GM12892 (cell line): ENCODE measurements at places on chromosomes 2 and 18.

- peak; percentile 19 for DNase-seq
These were observed 1.3 kb downstream of the TAF1B start for GRCh38 chr2:9844576-9844975.

DNA sequence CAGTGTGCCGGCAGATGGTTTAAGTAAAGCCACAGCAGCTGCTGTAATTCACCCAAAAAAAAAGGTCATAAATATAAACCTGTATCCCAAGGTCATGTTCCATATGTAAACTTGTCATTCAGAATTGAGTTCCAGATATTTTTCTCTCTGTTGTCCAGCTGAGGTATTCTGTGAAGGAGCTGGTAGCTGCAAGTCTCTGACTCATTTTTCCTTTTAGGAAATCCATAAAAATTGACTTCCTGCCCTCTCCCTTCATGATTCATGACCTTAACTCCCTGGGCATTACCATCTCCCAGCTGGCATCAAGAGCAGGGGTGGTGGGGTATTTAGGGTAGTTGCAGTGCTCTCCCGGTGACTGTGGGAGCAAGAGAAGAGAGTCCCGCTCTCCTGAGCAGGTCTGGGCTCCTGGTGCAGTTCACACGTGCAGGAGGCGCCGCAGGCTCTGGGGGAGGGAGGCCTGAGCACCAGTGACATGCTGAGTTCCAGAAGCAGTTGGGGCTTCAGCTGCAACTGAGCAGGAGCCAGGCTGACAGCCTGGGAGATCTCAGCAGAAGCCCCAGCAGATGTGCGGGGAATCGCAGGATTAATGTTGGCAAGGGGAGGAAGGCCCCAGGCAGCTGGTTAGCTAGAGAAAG is 192.6 kb downstream of the MGAT5 start:
- no peak for DNase-seq

DNA sequence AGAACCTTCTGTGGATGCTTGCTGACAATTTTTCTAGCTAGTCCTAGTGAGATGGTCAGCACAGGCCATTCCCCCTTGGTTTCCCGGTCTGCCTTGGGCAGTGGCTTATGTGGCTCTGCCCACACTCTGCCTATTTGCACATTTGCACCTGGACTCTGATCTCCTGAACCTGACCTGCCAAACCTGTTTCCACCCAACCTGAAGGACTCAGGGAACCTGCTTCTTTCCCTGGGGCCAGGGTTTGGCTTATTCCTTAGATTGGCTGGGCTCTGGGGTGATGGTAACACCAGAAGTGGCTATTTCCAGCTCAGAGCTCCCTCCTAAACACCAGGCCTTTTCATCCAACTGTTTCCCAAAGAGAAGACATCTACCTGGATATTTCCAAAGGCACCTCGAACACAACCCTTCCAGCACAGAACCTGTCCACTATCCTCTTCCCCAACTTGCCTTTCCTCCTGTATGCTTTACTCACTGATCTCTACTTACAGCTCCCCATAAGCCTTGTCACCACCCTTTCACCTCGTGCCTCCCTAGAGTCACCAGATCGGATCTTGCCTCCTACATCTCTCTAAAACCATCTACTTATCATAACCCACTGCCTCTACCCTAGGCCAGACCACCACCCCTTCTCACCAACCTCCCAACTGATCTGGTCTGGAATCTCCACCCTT is 5.8 kb upstream of the MTA3 start:
- DNase-seq: no peak

DNA sequence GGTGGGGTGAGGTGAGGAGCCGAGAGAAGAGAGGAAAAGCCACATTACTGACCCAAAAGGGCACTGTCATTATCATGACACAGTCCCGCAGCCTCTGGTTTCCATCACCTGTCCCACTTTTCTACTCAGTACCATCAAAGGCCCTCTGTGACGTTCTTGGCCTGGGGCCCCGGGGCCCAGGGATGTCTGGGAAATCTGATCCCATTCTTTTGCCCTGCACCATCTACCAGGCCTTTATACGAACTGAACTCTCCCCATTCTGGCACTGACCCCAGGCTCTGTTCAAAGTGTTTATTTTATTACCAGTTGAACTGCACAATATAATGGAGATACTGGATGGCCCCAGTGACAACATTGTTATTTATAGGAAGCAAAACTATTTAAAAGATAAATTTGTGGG is 89.1 kb downstream of the COL6A3 start:
- no peak for DNase-seq

DNA sequence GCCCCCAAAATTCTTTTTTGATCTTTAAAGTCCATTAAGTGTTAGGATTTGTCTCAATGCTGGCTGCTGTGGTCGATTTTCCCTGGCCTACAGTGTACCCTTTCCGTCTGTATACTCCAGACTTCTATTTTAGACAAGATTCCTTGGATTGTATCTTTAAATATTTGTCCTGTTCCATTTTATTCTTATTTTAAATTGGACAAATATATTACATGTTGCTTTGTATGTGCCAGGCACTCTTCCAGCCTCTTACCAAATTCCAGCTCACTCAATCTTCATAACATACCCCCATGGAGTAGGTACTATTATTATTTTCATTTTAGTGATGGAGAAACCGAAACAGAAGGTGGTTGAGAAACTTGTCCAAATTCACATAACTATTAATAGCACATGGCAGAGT is 58.1 kb downstream of the VWA3B start:
- DNase-seq: no peak

DNA sequence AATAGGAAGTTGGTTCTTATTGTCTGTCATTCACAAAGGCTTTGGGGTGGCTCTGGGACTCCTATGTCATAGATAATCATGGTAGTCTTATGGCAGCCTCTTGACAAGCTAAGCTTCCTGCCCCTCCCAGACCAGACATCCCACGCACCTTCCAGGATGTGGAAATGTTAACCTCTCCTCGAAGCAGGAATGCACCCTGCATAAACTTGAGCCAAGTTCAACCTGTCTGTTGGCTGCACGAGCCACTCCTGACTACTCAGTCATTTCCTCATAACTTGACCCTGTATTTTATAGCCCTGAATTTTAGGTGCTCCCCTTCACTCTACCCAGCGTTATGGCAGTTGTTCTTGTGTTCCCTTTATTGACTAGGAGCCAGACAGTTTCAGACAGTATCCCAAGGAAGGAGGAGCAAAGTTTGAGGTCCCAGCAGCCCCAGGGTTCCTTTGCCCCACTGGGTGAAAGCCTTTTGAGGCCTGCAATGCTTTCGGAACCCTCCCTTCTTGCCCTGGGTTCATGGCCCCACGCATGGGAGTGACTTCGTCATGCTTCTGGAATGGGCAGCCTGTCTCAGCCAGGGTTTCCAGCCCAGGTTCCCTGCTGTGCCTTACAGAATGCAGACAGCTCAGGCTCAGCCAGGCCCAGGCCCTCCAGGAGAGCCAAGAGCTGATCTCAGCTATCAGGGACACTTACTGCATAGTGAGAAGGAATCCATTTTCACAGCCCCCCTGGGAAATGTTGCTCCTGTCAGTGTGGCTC is 15.6 kb upstream of the INO80C start:
- no peak for DNase-seq

GRCh38 chr2:50687327-50687726 is 344.6 kb downstream of the NRXN1 start:
- no peak for DNase-seq

DNA sequence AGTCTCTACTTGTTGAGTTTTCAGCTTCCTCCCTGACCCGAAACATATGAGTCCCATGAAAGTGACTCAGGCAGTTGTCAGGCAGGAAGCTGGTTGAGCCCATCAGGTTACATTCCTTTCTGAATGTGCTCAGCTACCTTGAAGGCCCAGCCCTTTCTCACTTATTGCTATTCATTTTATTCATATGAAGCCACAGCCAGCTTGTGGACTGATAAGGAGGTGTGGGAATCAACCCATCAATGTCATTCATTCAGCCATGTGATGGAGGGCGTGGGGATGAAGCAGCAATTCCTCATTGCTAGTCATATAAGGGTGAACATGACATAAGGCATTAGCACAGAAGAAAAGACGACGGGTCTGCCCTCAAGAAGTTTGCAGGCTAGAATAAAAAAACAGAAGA is 5.3 kb upstream of the VPS4B start:
- no peak for DNase-seq

GRCh38 chr2:138910427-138910826 is 130.2 kb upstream of the NXPH2 start:
- DNase-seq: no peak

DNA sequence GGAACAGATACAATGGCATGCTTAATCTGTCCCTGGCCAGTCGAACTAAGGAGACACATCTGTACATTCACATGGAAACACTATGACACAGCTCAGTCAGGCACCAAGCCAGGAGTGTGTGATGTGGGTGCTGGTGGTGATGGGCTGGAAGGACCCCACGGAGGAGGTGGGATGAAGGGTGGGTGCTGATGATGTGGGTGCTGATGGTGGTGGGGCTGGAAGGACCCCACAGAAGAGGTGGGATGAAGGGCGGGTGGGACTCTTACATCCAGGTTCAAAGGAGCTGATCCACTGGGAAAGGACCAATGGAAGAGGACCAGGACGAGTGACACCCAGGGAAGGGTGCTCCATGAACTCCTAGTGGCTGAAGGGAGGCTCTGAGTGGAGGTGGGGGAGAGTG is 34.8 kb upstream of the ACAA2 start:
- DNase-seq: no peak

DNA sequence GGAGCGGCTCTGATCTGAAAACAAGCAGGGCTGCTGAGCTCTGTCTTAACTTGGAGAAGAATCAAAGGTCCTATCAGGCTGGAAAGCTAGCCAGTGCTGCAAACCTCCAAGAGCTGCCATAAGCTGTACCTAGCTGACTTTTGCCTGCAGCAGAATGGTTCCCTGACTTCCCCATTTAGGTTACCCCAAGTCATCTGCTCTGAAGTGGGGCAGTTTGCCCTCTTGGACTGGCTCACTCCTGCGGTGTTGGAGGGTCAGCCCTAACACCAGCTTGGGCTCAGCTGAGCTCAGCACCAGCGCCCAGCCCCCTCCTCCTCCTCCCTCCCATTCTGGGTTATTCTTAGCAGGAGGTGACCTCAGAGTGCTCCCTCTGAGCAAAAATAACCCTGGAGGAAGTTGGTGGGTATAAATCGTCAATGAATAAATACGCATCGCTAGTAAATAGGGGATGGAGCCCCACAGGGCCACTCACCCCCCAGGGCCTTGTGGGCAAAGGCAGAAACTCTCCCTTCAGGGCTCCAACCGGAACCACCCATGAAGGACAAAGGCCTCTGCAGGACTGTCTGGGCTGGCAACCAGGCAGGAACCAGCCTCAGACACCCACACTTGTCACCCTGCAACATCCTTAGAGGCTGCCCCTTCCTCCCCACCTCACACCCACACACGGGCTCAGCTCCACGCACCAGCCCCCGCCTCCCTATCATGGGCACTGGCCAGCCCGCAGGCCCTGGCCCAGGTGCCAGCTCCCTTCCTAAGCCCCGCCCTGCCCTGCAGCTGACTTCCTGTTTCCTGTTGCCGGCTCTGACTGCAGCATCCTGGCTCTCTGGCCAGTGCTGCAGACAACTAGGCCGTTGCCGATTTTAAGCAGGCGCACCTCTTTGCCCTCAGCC is 46.9 kb downstream of the DNMT3A start:
- peak; percentile 92 for DNase-seq
